ENCODE measurements at places on chromosomes 13 and 19.

DNA sequence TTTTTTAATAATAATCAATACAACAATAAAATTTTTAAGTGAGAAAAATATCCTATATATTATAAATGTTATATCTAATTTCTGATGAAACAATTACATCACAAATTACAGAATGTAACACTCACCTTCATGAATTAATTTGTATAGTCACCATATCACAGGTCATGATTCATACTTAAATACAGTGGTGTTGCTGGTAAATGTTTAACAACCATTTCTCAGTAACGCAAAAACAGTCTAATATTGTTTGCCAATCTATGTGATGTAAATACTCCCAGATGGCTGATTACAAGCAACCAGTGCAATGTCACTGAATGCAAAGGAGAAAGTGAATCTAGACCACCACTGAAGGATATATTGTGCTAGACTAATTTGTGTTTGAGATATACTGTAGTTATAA, 97.5 kb downstream of the DIAPH3 start:
- no peak for DNase-seq

- DNase-seq: no peak
Measured at GRCh38 chr13:39226359-39226758, 188.1 kb downstream of the NHLRC3 start.

GRCh38 chr13:72896869-72897268, 114.9 kb downstream of the PIBF1 start:
- DNase-seq: no peak

- no peak for DNase-seq
Measured at GRCh38 chr19:18718015-18718526, 34.6 kb downstream of the CRTC1 start.

DNA sequence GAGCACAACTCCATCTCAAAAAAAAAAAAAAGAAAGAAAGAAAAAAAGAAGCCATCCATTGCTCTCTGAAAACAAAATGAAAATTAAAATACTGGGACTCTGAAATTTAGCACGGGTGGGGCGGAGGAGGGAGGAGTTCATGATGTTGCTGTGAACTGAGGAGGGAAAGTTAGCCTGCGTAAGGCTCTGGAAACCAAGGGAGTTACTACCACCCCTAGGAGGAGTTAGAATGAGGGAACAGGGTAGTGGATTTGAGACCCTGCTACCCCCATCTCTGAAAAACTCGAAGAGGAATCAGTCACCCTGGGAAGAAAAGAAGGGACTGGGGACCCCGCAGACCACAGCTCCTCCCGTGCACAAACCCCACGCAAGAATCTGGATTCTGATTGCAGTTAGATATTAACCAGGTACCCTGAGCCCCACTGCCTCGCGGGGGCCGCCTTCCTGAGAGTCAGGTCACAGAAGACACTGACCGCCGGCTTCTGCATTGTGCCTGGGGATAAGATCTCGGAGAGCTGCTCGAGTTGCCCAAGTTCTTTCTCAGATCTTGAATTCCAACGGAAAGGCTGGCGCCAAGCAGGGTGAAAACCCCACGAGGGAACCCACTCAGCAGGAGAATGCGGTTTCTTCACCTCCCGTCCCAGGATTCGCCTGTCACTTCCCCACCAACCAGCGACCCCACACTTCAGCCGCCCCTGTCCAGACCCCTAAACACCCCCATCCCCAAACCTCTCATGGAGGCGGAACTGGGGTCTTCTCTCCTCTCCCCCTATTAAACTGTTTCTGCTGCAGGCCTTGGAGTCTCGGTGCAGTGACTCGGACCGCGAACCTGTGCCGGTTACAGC, 870 bp downstream of the ZNF442 start:
- no peak for DNase-seq

GRCh38 chr19:40585241-40585981, 8.7 kb downstream of the SHKBP1 start:
- peak; percentile 42 for DNase-seq

DNA sequence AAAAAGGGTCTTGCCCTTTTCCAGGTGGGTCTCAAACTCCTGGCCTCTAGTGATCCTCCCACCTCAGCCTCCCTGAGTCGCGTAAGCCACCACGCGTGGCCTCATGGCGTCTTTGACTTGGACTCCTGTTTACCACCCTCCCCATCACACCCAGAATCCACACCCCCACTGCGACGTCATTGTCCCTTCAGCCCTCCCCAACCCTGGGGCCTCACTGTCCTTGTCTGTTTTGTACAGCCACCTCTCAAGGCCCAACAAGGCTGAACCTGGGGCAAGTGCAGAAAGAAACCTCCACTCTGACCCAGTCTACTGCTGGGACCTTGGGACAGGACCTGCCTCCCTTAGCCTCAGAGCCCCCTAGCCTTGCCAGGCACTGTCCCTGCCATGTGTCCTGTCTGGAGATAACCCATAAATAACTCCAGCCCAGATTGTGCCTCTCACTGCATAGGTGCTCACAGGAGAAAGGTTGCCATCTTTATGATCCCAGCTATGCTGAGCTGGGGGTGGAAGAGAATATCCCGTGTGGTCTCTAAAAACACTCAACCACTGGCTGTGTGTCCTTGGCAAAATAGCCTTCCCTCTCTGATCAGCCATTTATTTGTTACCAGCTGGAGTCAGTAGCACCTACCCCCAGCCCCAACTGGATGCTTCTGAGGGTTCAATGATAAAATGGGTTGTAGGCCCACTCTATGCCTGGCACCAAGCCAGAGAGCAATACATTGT, 1.8 kb upstream of the IFI30 start:
- no peak for DNase-seq

DNA sequence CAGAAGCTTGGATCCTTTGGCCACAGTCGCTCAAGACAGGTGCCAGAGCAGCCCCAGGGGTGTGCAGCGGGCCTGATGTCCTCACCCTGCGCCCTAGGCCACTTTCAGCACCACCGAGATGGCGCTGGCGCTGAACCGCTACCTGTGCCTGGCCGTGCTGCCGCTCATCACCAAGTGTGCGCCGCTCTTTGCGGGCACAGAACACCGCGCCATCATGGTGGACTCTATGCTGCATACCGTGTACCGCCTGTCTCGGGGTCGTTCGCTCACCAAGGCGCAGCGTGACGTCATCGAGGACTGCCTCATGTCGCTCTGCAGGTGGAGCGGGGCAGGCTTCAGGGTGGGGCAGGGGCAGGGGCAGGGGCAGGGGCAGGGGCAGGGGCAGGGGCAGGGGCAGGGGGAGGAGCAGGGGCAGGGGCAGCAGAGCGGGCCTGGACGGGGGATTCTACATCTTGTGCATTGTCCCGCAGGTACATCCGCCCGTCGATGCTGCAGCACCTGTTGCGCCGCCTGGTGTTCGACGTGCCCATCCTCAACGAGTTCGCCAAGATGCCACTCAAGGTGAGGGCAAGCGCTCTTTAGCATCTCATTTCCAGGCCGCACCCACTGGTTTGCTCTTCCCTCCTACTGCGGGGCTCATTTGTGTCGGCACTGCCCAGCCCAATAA, 69.1 kb downstream of the RYR1 start:
- no peak for DNase-seq

DNA sequence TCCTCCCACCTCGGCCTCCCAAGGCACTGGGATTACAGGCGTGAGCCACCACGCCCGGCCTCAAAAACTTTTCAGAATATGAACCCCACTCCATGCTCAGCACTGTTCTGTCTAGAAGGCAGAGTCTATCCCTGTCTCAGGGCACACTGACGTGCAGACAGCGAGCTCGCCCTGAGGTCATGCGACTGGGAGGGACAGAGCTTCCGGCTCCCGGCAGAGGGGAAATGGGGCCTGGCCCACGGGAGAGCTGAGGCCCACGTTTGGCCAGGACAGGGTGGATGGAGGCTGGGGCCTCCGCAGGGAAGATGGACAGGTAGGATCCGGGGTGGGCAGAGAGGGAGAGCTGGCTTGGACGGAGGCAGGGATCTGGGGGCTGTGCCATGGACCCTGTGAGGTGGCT, 2.8 kb upstream of the AZU1 start:
- no peak for DNase-seq

DNA sequence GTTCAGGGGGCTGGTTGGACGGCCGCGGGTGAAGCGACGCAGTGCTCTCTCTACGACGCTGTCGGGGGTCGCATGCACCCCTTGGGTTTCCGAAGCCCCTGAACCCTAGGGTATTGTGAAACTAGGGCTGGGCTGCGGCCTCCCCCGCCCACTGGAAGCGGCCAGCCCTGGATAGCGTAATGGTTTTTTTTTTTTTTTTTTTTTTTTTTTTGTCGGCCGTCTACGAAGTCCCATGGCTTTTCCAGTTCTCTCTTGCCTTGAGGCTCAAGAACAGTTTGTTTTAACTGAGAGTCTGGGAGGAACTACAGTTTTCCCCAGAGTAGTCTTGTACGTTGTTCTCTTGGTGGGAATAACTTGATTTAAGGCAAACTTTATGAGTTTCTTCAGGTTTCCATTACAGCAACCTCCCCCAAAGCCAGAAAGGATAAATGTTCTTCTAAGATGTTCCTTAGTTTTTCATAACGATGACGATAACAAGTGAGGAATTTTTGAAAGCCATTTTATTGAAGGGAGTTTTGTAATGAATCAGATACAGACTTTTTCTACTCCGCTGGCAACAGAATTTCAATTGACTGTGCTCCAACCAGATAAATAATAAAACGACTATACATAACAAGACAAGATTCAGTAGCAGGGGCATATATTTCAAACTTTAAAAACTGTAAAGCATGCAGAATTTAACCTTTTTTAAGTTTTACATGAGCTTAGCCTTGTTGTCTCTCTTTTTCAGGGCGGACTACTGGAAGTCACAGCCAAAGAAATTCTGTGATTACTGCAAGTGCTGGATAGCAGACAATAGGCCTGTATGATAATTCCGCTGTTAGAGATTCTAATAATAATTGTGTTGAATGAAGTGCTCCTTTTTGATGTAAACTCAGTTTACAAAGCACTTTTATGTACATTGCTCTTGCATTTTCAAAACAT, 867 bp downstream of the WBP4 start:
- no peak for DNase-seq

- DNase-seq: no peak
Measured at GRCh38 chr19:7867092-7867844, 6.9 kb downstream of the PRR36 start.
